Stimulated activated CD4-positive, alpha-beta T cell treated with anti-CD3 and anti-CD28 coated beads, TNF-alpha, amount 100 ng/mL, for 4 hours (primary cell): ENCODE measurements at places on chromosomes 6 and 20.

DNA sequence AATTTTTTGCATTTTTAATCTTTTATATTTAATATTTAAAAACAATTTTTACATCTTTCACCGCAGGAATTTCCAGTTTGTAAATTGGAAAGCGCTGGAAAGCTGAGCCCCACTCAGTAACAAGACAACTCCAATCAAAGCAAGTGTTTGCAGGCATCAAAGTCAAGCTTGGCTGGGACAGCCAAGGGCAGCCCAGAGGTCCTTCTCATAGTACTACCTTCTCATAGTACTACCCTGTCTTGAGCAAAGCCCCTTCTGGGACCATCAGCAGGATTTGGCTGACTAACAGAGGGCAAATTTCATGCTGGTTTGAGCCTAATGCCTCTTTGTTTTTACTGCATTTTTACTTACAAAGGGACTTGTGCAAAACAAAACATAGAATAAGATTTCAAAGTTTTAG, 228.3 kb downstream of the SIM1 start:
- no peak for DNase-seq

DNA sequence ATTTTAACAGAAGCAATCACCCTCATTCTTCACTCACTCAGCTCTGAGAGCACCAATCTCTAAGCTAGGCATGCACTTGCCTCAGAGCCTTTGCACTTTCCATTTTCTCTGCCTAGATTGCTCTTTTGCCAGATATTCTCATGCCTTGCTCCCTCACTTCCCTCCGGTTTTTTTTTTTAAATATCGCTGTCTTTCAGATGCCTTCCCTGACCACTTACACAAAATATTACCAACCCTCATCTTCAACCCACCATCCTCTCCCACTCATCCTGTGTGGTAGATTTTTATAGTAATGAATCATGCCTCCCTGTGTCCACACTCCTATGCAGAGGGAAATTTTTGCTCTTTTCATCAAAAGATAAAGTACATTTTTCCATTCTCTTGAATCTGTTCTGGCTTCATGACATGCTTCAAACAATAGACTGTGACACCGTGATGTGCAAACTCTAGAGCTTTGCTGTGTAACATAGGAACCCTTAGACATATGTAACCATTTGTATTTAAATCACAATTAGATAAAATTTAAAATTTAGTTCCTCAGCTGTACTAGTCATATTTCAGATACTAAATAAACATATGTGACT, 437.1 kb downstream of the UTRN start:
- no peak for DNase-seq

DNA sequence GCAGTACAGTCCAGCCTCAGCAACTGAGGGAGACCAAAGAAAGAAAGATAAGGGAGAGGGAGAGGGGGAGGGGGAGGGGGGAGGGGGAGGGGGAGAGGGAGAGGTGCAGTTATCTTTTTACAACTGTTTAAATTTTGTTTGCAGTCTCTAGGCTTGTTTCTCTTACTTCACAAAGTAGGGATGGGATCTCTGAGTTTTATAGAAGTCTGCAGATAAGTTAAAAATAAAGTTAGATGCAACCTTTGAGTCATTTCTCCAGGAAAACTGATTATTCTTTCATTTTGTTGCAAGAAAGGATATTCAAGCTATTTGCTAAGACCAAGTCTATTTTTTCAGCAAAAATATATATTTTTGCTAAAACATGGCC, 487.3 kb downstream of the ADGRB3 start:
- no peak for DNase-seq

DNA sequence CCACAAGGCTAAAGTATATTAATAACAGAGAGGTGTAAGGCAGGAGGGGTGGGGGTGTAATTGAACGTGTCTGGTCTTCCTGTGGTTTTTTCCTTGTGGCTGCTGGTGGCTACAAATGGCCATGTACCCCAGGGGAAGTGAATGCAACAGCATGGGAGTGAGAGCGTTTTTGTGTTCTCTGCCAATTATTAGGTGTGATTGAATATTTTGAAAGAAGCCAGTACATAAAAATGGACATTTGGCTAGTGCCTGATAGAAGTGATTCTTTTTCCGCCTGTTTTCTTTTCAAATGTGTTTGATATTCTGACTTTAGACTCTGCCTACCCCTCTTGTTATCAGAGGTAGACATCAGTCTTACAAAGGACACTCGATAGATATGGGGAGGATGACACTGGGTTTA, 141.3 kb downstream of the PRL start:
- DNase-seq = no peak

DNA sequence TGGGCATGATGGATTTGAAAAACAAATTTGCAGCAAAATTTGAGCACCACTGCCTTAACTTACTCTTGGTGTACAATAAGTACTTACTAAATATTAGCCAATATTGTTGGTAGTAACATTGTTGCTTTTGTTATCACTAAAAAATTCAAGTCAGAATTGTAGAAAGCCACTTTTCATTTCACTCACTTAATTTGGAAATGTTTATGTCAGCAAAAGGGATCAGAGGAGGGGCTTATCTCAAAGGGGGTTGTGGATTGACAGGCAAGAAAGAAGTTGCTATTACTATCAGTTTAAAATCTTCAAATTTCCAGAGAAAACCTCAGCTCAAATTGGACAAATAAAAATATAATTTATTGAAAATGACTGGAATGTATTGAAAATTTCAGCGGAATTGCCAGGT, 241.5 kb downstream of the PLCB1 start:
- no peak for DNase-seq

DNA sequence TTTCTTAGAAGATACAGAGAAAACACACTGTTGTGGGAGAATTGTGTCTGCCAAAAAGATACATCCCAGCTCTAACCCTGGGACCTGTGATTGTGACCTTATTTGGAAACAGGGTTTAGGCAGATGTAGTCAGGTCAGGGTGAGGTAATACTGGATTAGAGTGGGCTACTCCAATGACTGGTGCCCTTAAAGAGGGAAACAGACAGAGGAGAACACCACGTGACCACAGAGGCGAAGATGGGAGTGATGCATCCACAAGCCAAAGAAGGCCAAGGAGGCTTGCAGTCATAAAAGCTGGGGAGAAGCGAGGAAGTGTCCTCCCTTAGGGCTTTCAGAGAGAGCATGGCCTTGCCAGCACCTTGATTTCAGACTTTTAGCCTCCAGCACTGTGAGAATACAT, 35.6 kb downstream of the SLC52A3 start:
- no peak for DNase-seq

DNA sequence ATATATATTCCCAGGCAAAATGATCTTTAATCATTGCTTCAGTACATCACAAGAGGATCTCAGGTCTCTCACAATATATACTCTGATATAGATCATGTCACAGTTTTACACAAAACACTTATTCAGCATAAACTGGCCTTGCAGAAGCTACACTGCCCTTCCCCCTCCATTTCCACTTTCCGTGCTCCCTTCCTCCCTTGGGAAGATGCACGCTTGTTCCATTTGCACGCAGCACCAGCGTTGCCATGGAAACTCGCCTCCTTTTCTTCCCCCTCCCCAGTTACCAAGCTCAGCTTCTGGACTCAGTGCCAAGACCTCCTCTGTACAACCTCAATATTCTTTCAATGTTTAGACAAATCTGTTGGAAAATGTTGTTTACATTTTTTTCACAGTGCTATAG, 154.6 kb downstream of the RFPL4B start:
- no peak for DNase-seq

GRCh38 chr6:119065382-119065781, 13.1 kb downstream of the FAM184A start:
- DNase-seq = no peak
